ENCODE measurements at places on chromosomes 13 and 19. TPM values are rescaled to one million over a fixed set of nuclear protein-coding genes. Genes with fewer than 3 reads are reported as not detected.

HIPK4 gene
- 0.08 TPM for total RNA-seq

- no peak for DNase-seq
Observed at GRCh38 chr19:41936416-41936850, 8.2 kb upstream of the ERFL start.

EBPL gene
- 78.8 TPM for total RNA-seq

DNA sequence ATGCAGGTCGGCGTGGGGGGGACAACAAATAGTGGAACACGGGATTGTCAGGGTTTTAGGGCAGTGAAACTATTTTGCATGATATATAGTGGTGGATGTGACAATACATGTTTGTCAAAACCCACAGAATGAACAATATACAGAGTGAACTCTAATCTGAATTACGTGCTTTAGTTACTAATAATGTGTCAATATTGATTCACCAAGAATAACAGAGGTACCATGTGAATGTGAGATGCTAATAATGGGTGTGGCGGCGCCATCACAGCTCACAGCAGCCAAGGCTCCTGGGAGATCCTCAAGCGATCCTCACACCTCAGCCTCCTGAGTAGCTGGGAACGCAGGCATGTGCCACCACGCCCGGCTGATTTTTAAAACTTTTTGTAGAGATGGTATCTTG, 12.9 kb downstream of the ELAVL1 start:
- DNase-seq, result no peak

DNA sequence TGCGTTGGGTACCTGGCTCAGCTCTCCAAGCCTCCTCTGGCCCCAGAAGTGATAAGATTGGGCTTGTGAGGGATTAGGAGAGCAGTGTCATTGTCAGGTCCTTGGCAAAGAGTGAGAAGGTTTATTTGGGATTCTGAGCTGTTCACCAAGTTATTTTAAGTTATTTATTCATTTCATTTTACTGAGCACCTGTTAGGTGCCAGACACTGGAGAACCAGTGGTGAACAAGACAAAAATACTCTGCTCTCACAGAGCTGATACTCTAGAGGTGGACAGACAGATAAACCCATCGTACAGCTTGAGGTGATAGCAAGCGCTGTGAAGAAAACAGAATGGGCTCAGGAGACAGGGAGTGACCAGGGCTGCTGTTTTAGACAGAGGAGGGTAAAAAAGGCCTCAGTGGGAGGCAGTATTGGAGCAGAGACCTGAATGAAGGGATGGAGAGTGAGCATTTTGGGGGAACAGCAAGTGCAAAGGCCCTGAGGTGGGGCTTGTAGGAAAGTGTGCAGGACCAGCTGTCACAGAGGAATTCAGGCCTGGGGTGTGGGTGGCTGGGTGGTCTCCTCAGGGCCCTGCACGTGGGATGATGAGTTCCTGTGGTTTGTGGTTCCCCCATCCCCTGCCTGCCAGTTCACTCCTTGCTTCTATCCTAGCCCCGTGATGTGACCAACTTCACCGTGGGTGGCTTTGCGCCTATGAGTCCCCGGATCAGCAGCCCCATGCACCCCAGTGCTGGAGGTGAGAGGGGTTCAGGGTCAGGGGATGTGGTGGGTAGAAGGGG, 8.7 kb upstream of the TIMM50 start:
- DNase-seq, result no peak

- DNase-seq, result no peak
Observed at GRCh38 chr19:2791440-2791839, 6.1 kb downstream of the THOP1 start.

GRCh38 chr19:38204728-38205127, 19.3 kb downstream of the DPF1 start:
- DNase-seq, result no peak

DNA sequence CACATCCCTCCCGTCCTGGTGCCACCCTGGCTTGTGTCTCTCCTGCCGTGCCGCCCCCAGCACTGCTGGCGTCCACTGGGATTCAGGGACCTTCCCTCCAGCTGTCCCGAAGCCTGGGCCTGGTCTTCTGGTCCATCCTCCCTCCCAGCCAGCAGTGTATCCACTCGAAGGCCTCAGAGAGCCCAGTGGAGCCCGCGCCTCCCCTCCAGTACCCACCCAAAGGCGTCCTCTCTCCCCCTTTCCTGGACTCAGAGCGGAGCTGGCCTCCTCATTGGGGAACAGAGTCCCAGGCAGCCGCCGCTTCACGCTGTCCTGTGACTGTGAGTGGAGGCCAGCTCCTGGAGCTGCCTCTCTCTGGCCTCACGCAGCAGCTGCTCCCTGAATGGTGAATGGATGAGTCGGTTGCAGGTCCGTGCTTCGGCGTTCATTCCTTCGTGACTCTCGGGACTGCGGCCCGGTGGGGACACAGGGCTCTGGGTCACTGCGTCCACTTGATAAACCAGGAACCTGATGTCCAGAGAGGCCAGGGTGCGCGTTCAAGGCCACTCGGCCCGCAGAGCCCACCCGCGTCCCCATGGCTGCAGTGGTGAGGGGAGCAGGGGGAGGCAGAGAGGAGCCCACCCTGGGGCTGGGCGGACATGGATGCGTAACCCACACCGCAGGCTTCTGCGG, 12.1 kb downstream of the ONECUT3 start:
- no peak for DNase-seq

GRCh38 chr19:52248241-52248640, 21.1 kb upstream of the ZNF766 start:
- DNase-seq, result no peak

- no peak for DNase-seq
Observed at GRCh38 chr13:48631441-48631840, 22.3 kb upstream of the CYSLTR2 start.

- DNase-seq, result no peak
Observed at GRCh38 chr13:51230477-51231105, 8.4 kb downstream of the FAM124A start.

GRCh38 chr19:48719263-48720171, at the start of gene MAMSTR:
MAMSTR (minus strand) TSS chr19:48719725; CDS start chr19:48719031, 694 bp downstream.
- no peak for DNase-seq

GRCh38 chr13:78100486-78100885, 181.9 kb upstream of the EDNRB start:
- no peak for DNase-seq

REEP6 gene
- total RNA-seq, result not detected

ZNF560 gene
- not detected for total RNA-seq

- no peak for DNase-seq
Observed at GRCh38 chr19:16125737-16126495, 14.2 kb downstream of the RAB8A start.

DNA sequence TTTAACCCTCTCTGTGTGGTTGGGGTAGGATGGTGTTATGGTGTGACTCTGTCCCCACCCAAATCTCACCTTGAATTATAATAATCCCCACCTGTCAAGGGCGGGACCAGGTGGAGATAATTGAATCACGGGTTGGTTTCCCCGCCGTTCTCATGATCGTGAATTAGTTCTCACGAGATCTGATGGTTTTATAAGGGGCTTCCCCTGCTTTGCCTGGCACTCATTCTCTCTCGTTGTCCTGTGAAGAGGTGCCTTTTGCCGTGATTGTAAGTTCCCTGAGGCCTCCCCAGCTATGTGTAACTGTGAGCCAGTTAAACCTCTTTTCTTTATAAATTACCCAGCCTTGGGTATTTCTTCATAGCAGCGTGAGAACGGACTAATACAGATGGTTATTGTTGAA, 68.8 kb downstream of the ARHGEF7 start:
- no peak for DNase-seq

DNA sequence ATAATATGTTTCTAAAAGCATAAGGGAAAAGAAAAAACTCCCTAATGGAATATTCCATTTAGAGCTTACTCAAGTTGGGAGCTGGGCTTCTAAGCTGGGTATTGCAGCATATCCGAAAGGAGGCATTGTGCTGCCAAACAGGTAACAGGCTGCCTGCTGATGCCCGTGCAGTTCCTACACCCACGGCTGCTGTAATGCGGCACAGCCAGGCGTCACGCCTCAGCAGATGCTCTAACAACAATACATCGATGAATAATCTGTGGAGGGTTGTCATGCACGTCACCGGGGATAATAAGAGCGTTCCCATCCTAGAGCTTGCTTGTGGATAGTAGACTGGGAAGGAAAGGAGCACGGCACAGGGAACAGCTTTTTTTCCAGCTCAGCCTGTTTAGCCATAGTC, 1582.1 kb upstream of the SLC10A2 start:
- DNase-seq, result no peak

ELSPBP1 gene
- total RNA-seq, result not detected

DNA sequence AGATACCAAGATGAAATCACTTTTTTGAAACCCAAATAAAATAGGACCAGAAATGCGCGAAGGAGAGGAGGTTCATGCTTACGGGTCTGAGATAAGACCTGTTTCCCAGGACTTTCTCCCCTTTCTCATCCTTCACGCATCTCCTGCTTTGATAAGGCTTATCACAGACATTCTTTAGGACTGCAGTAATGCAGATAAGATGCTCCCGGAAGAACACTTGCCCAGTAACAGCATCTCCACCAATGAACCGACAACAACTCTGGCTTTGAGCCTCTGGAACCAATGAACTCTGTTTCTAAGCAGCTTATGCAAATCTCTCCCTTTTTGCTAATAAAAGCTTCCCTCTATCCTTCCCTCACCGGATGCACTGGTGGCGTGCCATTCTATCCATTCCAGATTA, 783.4 kb upstream of the ARGLU1 start:
- no peak for DNase-seq

SCEL gene
- total RNA-seq, result not detected

- no peak for DNase-seq
Observed at GRCh38 chr13:37645181-37645740, 46.7 kb upstream of the POSTN start.

- DNase-seq, result no peak
Observed at GRCh38 chr19:10520652-10521318, 3.5 kb upstream of the S1PR5 start.

LENG9 gene
- 4.0 TPM for total RNA-seq

- no peak for DNase-seq
Observed at GRCh38 chr13:107441279-107441678, 774.1 kb downstream of the LIG4 start.

DNA sequence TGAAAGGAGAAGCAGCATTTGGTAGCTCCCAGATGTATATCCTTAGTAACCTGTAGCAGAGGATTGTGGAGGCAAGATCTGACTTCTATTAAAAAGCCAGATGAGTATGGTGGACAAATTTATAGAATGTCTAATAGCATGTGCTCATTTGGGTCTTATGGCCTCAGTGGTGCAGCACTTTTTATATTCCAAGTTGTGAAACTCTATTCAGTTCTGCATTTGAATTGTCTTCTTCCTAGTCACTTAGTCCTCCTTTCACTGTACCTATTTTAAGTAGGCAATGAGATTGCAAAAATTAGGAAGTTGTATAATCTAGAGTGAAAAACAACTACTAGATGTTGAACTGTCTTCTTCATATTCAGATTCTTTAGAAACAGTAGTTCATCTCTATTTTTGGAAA, 412.5 kb upstream of the PCDH9 start:
- no peak for DNase-seq

GRCh38 chr19:17648097-17648660, 40.0 kb downstream of the UNC13A start:
- no peak for DNase-seq

GRCh38 chr13:100197591-100198365, 108.9 kb downstream of the PCCA start:
- no peak for DNase-seq

DNA sequence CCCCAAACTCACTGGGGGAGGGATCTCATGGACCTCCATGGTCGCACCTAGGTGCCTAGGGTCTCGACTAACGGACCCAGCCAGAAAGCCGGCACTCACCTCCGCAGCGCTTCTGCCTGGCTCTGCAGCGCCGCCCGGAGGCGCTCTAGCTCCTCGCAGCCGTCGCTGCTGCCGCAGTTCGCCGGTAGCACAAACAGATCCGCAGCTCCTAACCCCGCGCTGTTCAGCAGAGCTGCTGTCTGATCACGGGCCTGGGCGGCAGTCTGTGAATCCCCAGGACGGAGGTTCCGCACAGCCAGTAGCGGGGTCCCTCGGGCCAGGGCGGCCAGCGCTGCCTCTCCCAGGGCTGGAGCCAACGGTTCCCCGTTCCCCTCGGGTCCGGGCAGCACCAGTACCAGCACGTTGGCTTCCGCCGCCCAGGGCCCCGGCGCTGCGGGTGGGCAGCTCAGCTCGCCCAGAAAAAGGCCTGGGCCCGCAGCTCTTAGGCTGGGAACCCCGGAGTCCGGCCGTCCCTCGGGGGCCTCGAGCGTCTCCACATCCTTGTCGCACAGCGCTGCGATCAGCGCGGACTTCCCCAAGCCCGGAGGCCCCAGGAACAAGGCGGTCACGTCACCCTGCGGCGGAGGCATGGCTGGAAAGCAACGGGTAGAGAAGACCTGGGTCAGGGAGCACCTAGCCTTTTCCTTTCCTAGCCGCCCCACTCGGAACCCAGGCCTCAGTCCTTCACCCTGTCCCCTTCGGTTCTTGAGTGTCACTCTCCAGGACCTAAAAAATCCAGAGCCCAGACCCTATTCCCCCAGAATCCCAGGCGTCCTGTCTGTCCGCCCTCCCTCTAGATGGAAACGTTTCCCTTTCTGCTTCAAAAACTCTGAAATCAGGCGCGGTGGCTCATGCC, 977 bp downstream of the IRGQ start:
- DNase-seq, result peak; percentile 59

- no peak for DNase-seq
Observed at GRCh38 chr19:7545904-7546303, 10.4 kb downstream of the PNPLA6 start.

DNA sequence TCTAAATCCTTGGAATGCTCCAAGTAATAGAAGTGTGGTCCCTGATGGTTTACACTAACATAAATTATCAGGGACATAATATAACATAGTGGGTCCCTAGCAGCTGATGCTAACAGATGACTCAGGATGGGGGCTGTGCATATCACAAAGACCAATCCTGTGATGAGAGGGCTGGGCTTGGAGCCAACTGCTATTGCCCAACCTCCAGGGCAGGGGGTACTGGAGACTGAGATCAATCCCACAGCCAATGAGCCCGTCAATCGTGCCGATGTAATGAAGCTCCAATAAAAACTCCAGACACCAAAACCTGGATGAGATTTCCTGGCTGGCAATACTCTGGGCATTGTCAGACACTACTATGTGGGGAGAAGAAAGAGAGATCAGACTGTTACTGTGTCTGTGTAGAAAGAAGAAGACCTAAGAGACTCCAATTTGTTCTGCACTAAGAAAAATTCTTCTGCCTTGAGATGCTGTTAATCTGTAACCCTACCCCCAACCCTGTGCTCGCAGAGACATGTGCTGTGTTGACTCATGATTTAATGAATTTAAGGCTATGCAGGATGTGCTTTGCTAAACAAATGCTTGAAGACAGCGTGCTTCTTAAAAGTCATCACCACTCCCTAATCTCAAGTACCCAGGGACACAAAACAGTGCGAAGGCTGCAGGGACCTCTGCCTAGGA, 33.4 kb downstream of the ABCC4 start:
- DNase-seq, result peak; percentile 84
